ENCODE measurements at places on chromosomes 2 and 18. TPM values are rescaled to one million over a fixed set of nuclear protein-coding genes. Genes with fewer than 3 reads are reported as not detected.

SLC23A3 gene
- 1.5 TPM for total RNA-seq

ZDBF2 gene
- 14.7 TPM for total RNA-seq

GALNT13 gene
- not detected for total RNA-seq

DNA sequence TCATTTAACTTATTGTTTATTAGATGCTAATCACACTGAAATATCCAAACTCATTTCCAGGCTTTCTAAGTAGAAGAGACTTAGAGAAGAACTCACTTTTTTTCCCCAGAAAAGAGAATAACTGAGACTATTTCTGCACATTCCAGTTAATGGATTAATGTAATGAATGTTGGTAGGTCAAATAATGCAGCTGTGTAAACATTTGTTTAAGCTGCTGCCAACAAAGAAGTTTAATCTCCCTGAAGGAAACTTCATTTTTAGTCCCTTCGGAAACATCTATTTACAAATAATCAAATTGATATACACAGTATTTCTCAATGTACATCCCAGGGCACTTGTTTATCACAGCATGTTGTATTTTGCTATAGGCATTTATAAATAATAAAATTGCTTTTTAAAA, 126.9 kb downstream of the KCNS3 start:
- DNase-seq: no peak

IL36G gene
- not detected for total RNA-seq

ANKAR gene
- 13.9 TPM for total RNA-seq

DNA sequence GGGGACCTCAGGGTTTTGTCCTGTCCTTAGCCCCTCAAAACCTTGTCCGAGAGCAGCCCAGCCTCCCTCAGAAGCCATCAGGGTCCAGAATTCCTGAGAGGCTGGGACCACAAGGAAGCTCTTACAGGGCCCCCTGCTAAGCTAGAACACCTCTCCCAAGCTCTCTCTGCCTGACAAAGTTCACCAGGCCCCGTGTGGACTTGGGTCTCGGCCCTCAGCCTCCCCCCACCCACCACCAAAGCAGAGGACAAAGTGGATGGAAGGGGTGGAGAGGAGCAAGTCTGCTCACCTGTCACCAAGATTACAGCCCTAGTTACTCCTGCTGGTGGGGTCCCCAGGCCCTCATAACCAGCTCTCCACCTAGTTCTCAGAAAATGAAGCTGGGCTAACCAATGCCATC, 16.8 kb downstream of the RAB11FIP5 start:
- DNase-seq: no peak

TEX261 gene
- total RNA-seq: 39.8 TPM

- DNase-seq: no peak
Measured at GRCh38 chr2:9883897-9884296, 40.6 kb downstream of the TAF1B start.

DNA sequence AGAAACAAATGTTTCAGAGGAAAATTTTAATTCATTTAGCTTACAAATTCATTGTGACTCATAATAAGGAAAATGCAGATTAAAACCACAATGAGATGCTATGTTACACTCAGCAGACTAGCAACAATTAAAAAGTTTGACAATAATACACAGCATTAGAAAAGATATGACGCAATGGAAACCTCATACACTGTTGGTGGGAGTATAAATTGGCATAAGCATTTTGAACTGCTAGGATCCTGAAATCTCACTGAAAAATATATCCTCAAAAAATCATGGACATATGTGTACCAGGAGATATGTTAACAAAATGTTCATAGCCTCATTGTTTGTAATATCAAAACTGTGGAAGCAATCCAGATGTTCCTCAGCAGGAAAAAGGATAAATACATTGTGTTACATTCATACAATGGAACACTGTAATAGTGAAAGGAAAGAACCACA, 13.7 kb downstream of the CALCRL start:
- DNase-seq: no peak
